ENCODE measurements at places on chromosomes 2 and 18. TPM values are rescaled to one million over a fixed set of nuclear protein-coding genes. Genes with fewer than 3 reads are reported as not detected.

Gene COL4A3
- 0.29 TPM for total RNA-seq

Gene LRP2
- total RNA-seq: not detected

GRCh38 chr18:66124394-66124793 lies 373.6 kb downstream of the CDH7 start:
- DNase-seq: no peak

Gene MAP2
- total RNA-seq: 4.9 TPM

Gene C2orf74
- 34.5 TPM for total RNA-seq

Gene IL36RN
- total RNA-seq: not detected

DNA sequence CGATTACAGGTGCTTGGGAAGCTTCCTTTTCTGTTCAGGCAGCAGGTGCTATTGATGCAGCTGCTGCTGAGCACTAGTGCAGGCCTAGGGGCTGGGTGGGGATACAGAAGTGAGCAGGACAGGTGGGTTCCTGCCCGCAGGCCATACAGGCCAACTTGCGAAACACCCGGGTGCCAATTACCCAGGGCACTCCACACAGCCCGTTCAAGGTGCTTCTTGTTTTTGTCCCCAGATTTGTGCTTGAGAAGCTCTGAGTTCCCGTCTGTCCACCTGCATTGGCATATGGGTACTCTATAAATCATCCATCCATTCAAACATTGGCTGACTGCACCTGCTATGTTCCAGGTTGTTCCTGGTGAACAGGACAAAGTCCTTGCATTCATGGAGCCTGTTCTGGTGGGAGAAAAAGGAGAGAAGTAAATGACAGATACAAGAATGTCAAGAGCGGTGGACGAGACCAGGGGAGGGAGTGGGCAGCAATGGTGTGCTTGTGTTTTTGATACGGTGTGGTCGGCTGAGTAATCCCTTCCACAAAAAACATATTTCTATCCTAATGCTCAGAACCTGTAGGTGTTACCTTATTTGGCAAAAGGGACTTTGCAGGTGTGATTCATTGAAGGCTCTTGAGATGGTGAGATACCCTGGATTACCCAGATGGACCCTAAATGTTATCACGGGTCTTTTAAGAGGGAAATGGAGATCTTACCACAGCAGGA lies 31.4 kb downstream of the SH3BP4 start:
- DNase-seq: no peak

All from RPMI7951 (cell line).